ENCODE measurements at places on chromosomes 3 and 15.

GRCh38 chr15:45573961-45574629 lies 13.1 kb upstream of the BLOC1S6 start:
- DNase-seq = no peak

DNA sequence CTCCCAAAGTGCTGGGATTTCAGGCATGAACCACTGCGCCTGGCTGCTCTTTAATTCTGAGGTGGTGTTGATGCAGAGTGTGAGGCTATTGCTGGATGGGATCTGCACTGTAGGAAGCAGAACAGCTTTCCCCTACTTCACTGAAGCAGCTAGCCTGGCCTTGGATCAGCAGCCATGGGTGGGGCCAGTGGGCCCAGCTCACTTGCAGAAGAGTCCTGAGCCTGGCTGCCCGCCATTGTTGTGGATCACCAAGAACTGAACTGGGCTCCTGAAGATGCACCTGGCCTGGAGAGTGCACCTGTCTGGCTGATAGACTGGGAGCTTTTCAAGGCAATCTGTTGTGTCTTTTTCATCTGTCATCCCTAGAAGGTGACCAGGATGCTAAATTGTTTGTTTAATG lies 11.9 kb downstream of the TLNRD1 start:
- DNase-seq = no peak

- no peak for DNase-seq
These were observed 608.4 kb downstream of the CADM2 start for GRCh38 chr3:85567071-85567676.

GRCh38 chr3:172227340-172228035 lies 188.1 kb downstream of the FNDC3B start:
- DNase-seq = no peak

- no peak for DNase-seq
These were observed 47.4 kb downstream of the NTRK3 start for GRCh38 chr15:88209111-88209510.

GRCh38 chr3:102715030-102715697 lies 280.3 kb downstream of the ZPLD1 start:
- DNase-seq = no peak

GRCh38 chr15:79643393-79643792 lies 211.3 kb downstream of the MINAR1 start:
- DNase-seq = no peak

- no peak for DNase-seq
These were observed 20.7 kb upstream of the RPP14 start for GRCh38 chr3:58285334-58285733.

- DNase-seq = no peak
These were observed 189.5 kb downstream of the TPRG1 start for GRCh38 chr3:189361103-189361835.

GRCh38 chr3:193585530-193585929 lies 7.5 kb upstream of the OPA1 start:
- DNase-seq = no peak

DNA sequence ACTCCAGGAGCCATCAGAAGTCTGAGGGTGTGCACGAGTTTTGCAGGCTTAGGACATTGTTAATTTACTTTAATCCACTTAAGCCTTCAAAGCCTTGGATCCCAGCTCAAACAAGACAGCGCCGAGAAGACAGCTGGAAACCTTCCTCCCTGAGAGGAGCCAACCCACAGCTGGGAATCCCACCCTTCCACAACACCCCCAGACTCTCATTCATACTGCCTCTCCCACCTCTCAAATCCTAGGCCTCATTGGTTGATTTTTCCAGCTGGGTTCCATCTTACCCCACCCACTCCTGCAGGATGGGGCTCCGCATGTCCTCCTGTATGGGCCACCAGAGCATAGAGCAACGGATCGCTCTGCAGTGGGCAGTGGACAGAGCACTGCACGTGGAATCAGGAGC lies 80.4 kb downstream of the SEMA5B start:
- no peak for DNase-seq

DNA sequence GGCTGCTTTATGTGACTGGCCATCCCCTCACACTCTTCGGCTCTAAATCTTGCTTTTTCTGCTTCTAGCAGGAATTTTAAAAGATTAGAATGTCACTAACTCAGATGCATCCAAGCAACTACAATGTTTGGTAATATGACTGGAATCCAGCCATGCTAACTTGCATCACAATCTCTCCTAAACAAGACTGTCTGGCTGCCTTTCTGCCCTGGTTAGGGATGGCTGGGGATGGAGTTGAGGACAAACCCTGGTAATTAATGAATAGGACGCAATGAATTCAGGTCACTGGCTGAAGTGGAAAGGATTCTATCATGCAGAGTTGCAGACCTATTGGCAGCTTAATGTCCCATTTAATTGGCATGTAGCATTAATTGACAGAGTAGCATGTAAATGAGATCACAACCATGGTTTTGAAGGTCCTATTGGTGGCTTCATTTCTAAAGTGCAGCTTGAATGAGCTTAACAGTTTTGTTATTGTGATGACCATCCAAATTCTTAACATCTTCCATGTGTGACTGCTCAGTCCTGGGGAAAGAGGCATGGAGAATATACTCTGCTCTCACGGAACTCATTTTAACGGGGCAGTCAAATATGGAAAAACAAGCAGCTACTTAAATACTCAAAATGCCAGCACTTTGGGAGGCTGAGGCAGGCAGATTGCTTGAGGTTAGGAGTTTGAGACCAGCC lies 21.7 kb downstream of the NMNAT3 start:
- no peak for DNase-seq

GRCh38 chr15:31867536-31868442 lies 162.5 kb upstream of the CHRNA7 start:
- DNase-seq = peak; percentile 12

DNA sequence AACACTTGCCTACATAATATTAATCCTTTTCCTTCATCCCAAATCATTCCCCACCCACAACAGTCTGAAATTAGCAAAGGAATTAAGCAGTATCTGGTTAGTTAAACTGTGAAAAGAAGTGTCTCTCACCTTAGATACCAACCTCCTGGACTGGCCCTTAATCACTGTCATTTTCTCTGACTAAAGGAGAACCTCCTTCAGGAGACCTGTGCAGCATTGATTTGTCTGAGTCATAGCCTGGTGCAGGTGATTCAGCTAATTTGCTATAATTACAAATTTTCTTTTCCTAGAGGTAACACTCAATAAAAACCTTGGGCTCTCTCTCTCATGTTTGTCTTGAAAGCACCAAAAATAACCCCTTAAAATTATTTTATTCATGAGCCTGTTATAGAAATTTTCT lies 279.8 kb upstream of the SEMA6D start:
- no peak for DNase-seq

- no peak for DNase-seq
These were observed 14.2 kb upstream of the CLEC3B start for GRCh38 chr3:45011756-45012508.

DNA sequence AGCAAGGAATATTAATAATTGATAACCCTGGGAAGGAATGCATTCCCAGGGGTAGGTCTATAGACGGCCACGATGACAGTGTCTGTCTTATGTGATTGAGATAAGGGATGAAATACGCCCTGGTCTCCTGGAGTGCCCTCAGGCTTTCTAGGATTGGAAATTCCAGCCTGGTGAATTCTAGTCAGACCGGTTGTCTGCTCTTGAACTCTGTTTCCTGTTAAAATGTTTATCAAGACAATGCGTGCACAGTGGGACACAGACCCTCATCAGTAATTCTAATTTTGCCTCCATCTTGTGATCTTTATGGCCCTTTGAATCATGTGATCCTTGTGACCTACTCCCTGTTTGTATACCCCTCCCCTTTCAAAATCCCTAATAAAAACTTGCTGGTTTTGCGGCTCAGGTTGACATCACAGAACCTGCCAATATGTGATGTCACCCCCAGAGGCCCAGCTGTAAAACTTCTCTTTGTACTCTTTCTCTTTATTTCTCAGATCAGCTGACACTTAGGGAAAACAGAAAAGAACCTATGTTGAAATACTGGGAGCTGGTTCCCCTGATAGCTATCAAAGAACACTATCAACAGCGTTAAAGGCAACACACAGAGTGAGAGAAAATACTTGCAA lies 183.3 kb downstream of the PDE8A start:
- DNase-seq = no peak

DNA sequence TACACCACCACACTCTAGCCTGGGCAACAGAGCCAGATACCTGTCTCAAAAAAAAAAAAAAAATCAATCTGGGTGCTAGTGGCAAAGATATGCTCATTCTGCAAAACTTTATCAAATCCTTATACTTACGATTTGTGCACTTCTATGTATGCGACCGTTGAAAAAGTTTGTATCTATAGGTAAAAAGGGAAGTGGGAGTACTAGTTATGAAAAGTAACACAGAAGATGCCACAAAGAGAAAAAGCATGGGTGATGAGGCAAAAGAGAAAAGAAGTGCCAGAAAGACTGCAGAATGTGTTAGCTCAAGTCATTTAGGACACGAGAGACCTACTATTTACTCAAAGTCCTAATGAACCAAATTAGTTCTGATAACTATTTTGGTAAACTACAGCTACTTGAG lies 407.8 kb downstream of the SHQ1 start:
- DNase-seq = no peak

All from stimulated activated CD8-positive, alpha-beta memory T cell treated with anti-CD3 and anti-CD28 coated beads, Interleukin-15, amount 100 ng/mL, for 1 hour (primary cell).